Activated CD4-positive, alpha-beta T cell treated with anti-CD3 and anti-CD28 coated beads for 4 hours (primary cell): ENCODE measurements at places on chromosomes 4 and X.

- DNase-seq = no peak
Observed at GRCh38 chr4:8266508-8266907, 3.0 kb upstream of the HTRA3 start.

DNA sequence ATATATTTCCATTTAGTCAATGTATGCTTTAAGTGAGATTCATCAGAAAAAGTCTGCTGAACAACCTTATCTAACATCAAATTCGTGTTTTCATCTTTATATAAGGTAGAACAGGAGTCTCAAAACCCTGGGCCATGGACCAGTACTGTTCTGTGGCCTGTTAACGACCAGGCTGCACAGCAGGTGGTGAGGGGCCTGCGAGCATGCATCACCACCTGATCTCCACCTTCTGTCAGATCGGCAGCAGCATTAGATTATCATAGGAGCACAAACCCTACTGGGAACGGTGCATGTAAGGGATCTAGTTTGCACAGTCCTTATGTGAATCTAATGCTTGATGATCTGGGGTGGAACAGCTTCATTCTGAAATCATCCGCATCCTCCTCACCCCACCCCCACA lies 3.2 kb downstream of the CTSO start:
- DNase-seq = no peak

- DNase-seq = no peak
Observed at GRCh38 chrX:585115-585808, 45.3 kb upstream of the SHOX start.

DNA sequence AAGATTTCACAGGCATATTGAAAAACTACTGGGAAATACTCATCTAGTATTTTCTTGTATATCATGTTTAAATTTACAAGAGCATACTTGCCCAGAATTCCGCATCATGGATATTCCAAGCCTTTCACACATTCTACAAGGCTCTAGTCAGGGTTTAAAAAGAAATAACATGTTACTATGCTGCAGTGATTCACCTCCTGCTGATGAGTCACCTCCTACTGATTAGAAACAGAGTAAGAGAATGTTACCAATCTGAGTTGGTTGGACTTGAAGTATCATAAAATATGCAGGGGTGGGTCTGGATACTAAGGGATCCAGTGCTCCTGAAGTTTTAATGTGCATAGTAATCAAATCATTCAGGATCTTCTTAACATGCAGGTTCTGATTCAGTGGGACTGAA lies 192.0 kb upstream of the ANK2 start:
- no peak for DNase-seq

GRCh38 chr4:169341490-169341889 lies 70.7 kb upstream of the SH3RF1 start:
- no peak for DNase-seq

- peak; percentile 28 for DNase-seq
Observed at GRCh38 chrX:44871931-44872820, 812 bp upstream of the KDM6A start.

DNA sequence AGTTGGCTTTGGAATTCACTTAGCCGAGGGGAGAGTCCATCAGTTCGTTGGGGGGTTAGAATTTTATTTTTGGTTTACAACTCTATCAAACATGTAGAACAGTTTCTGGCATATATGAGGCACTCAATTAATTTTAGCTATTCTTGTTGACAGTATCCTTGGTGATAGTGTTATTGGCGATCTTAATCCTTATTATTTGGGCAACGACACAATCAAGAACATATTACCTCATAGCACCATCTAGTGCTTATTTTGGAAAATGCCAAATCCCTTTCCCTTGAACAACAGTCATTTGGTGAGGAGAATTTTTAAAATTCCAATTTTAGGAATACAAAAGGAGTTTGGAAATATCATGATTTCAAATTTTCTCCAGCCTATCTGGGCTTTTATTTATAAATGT lies 17.9 kb upstream of the PGRMC1 start:
- no peak for DNase-seq

- DNase-seq = no peak
Observed at GRCh38 chr4:6815029-6815836, 32.7 kb downstream of the KIAA0232 start.

- DNase-seq = no peak
Observed at GRCh38 chr4:52249581-52249980, 198.5 kb downstream of the SPATA18 start.

DNA sequence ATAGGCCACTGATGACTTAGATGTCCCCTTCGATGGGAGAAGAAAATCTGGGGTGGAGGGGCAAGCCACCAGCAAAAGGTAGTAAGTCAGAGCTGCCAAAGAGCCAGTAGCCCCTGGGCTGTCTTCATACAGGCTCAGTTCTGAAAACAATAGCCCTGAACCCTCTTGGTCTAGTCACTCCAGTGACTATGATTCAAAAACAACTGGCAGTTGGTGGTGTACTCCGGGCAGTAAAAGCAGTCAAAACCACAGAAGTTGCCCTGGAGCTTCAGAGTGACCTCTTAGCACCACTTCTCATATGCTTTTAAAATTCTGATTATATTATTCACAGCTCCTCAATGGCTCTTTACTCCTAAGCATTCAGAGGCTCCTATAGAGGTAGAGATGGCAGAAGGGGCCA lies 164.3 kb upstream of the MAMLD1 start:
- no peak for DNase-seq

- no peak for DNase-seq
Observed at GRCh38 chr4:42235304-42236021, 83.0 kb upstream of the BEND4 start.

- DNase-seq = no peak
Observed at GRCh38 chrX:148610328-148610698, 109.9 kb downstream of the AFF2 start.

DNA sequence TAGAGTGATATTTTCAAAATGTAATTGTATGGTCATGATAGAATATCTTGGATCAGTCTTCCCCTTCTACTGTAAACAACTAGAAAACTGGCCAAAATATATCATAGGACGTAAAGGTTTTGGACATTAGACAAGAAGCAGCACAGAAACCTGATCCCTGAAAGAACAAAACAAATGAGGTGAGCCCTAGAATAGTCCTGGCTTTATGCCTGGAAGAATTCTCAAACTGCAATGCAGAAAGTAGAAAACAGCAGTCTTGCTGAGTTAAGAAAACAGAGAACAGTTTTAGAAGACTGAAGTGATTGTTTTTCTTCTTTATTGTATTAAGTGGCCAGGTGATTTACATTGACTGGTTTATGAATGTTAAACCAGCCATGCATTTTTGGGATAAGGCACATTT lies 19.5 kb downstream of the NSUN7 start:
- no peak for DNase-seq
